Activated naive CD4-positive, alpha-beta T cell treated with anti-CD3 and anti-CD28 coated beads for 36 hours (primary cell): ENCODE measurements at places on chromosomes 7 and 10.

- DNase-seq, result no peak
Measured at GRCh38 chr7:94452239-94452638, 57.4 kb upstream of the CASD1 start.

- DNase-seq, result no peak
Measured at GRCh38 chr10:1241322-1241890, 185.2 kb downstream of the WDR37 start.

DNA sequence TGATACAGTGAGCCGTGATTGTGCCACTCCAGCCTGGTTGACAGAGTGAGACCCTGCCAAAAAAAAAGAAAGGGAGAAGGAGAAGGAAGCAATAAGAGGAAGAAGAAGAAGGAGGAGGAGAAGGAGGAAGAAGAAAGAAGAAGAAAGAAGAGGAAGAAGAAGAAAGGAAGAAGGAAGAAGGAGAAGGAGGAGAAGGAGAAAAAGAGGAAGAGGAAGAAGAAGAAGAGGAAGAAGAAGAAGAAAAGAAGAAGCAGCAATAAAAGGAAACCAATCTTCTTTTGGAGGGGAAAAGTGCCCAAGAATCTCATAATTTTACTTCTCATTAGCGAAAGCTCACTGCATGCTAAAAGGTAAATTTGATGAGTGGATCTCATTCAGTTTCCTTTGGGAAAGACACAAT lies 85.7 kb upstream of the GLCCI1 start:
- DNase-seq, result no peak

- DNase-seq, result no peak
Measured at GRCh38 chr10:27461312-27461711, 42.8 kb upstream of the RAB18 start.

GRCh38 chr10:35501923-35502322 lies 103.2 kb upstream of the GJD4 start:
- DNase-seq, result no peak

- DNase-seq, result peak; percentile 80
Measured at GRCh38 chr7:74658178-74659004, 873 bp downstream of the GTF2I start.

DNA sequence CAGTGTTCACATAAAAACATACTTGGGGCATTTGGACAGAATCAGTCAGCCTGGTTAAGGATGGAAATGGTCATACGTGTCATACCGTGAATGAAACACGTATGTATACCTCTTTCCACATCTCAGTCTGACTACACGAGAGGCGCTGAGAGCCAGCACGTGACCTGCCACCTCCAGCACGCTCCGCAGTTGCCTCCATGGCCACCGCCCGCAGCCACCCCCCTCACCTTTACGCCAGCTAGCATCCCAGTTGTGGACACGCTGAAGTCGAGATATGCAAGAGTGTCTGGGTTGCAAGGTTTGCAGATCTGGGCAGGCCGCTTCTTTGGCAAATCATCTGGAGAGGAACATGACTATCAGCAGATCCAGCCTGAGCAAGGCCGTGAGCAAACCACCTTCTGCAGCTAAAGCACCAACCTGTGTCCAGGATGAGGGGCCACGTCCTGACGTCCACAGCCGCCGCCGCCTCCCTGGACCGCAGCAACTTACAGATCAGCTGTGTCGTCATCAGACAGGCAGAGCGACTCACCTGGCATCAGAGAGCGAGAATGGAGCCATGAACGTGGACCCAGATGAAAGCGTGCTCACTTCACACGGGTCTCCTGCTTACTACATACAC lies 209.4 kb downstream of the ZMYND11 start:
- DNase-seq, result no peak

GRCh38 chr10:111297351-111297848 lies 220.6 kb downstream of the ADRA2A start:
- DNase-seq, result no peak

DNA sequence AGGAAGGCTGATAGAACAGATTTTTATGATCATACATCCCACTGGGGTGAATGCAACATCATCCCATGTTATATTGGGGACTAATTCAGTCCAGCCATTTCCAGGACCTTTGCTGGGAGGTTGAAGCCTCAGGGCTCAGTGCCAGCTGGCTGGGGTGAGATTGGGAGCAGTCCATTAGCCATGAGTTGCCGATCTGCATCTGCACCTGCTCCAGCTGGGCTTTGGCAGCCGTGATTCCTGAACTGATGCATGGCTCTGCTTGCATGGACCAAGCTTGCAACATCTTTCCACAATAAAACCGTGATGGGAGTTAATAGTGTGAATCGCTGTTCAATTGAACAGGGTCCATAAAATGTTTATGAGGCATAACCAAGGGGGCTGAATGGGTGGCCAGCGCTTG lies 346.9 kb downstream of the TYW1 start:
- no peak for DNase-seq

GRCh38 chr10:68666280-68666760 lies 54.7 kb upstream of the CCAR1 start:
- DNase-seq, result no peak

- DNase-seq, result no peak
Measured at GRCh38 chr10:86250399-86250798, 116.2 kb downstream of the GRID1 start.

DNA sequence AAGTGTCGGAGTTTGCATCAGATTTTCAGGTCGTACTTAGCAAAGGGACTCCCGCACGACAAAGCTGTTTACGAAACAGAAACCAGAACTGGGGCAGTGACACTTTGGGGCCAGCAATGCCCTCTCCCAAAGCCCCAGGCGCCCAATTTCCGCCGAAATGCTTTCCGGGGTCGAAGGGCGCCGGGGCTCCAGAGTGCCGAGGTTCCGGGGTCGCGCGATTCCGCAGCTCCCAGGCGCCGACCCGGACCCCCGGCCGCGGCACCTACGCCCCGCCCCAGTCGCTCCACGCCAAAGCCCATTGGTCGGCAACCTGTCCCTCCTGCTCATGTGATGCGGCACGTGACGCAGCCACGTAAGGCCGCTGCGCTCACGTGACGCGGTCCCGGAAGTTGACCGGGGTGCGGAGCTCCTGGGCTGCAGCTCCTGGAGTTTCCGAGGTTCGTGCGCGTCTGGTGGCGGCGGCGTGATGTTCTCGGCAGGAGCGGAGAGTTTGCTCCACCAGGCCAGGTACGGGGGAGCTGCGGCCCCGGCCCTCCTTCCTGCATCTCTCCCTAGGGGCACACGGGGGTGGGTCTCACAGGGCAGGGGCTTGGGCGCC lies at the start of gene AP5Z1:
Gene AP5Z1, plus strand, starts transcription at position 374 of the 598 bp plus-strand sequence. Its CDS starts 93 bp downstream, at position 467.
- DNase-seq, result peak; percentile 94

- DNase-seq, result no peak
Measured at GRCh38 chr7:132076301-132077035, 499.8 kb downstream of the PLXNA4 start.

DNA sequence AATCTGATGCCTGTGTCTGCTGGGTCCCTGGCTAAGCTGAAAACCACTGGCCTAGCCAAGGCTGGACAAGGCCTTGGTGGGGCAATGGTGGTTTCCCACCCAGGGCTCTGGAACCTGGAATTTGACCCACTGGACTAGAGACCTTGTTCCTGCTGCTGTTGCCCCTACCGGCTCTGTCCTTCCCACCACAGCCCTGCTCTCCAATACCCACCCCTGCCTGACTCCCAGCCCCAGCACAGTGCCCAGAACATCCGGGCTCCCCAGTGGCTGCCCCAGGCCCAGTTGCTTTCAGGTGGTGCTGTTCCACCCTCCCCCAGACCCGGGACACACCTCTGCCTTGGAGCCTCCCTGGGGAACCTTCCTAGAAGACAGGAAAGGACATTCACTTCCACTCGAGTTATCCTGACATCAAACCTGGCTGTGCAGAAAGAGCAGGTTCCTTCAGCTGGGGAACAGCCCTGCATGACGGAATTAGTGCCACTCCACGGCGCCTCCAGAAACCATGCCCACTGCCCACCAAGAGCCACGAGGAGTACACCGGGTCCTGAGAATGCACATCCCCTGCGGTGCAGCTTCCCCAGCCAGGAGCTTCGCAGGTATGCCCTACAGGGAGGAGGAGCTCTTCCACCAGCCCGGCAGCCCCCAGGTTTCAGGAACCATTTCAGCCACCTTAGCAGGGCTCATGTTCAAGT lies 152.8 kb downstream of the OAT start:
- no peak for DNase-seq

- DNase-seq, result peak; percentile 1
Measured at GRCh38 chr10:86653379-86653778, 968 bp upstream of the OPN4 start.

DNA sequence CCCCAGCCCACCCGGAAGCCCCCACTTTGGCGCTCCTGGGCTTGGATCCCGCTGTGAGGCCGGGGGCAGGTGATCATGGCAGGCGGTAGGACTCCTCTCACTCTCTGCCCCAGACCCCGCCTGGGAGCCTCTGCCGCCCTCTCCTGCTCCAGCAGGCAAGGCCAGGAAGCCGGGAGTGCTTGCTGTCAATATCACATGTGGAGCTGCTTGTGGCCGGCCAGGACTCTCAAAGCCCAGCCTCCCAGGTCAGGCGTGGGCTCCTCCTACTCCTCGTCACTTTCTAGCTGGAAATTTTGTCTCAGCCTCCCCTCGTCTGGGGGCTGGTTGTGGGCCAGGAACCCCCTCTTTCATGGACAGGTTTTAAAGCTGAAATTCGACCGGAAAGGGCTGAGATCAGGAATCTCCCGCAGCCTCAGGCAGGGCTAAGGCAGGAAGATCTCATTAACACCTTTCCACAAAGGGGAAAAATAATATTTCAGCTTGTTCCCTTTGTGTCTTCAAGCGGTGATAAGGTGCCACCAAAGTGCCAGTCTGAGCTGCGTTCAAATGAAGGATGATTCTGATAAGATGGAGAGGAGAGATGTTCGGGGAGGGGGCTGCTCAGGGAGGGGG lies 273.6 kb upstream of the PODXL start:
- DNase-seq, result no peak

DNA sequence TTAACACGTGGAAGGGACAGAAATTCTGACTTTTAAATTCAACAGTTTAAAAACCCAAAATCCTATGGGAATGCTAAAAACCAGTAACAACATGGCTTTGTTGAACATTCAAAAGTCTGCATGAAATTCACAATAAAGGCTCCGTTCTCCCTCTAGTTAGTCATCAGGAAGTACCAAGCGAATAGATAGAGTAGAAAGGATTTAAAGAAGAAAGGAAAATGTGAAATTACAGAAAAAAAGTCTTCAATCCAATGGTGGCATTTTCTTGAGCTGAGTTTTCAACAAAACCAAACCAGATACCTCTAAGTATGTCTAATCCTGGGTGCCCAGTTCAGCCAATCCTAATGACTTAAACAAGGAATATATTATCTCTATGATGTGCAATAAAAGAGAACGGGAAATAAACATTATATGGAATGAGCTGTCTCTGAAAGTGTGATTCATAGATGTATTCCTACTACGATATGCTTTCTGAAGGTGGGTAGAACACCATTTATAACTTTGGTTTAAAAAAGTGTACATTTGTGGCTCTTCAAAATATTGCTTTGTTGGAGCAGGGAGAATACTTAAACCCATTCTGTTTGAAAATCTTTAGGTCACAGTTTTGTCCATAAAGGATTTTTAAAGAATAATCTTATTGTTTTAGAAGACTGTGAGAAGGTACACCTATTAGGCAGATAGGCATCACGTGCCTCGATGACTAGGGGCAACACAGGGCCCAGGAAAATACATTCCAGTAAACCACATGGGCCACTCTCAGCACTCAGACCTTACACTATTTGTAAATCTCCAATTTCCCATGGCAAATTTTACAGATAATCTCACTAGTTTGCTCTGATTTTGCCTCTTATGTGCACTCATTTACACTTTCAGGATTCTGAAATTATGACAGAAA lies 87.7 kb downstream of the CUBN start:
- no peak for DNase-seq

GRCh38 chr7:117997862-117998825 lies 124.9 kb upstream of the CTTNBP2 start:
- DNase-seq, result no peak

GRCh38 chr7:45060295-45060694 lies 28.5 kb downstream of the NACAD start:
- no peak for DNase-seq

- no peak for DNase-seq
Measured at GRCh38 chr10:126270111-126270510, 118.2 kb downstream of the ADAM12 start.

- DNase-seq, result no peak
Measured at GRCh38 chr7:30934732-30935568, 23.3 kb downstream of the AQP1 start.

GRCh38 chr10:115051216-115051615 lies 41.9 kb upstream of the ATRNL1 start:
- no peak for DNase-seq

DNA sequence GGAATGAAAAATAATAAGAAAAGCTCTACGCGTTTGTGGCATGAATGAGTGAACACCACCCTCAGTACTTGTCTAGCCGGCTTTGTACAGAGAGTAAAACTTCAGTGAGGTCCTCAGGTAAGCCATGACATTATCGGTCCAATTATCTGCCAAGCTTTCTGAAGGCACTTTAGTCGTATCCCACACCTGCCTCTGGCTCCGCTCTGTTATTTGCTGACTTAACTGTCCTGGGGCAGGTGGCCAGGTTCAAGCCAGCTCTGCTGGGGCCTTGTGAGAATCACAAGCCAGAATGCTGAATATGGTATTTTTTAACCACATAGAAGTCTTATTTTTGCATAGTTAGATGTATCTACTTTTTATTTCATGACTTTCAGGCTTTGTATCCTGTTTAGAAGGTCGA lies 66.0 kb upstream of the FHIP2A start:
- no peak for DNase-seq

DNA sequence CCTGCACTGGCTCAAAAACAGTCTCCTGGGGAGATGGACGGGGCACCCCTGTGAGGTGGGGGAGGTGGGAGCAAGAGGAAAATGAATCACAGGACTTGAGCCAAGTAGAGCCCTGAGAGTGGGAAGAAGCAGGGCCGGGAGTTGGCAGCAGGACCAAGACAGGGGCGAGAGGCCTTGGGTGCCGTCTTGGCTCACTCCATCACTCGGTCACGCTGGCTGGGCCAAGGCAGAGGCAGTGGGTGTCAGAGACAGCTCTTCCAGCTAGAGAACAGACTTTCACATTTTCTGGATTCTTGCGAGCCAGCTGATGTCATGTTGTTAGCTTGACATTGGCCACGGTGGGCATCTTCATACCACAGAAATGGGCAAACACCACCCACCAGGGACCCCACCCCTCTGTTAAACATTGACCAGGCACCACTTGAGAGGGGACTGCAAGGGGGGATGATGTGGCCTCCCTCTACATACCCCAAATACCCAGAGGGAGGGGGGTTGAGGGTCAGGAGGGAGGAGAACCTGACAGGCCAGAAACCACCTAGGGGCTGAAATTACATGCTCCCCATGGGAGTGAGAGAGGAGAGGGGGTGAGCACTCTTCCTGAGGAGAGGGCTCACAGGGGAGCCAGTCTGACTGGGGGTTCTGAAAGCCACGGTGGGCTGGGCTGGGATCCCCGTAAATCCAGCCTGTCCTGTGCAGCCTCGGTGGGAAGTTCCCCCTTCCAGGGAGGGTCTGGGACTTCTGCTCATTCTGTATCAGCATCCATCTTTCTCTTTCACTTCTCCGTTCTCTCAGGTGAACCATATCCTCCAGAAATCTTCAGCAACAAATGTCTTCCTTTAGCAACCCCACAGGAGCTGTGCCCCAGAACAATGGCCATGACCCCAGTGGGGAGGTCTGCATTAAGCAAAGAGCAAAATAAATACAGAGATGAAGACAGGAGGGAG lies 19.6 kb downstream of the CAMK2B start:
- peak; percentile 1 for DNase-seq

- DNase-seq, result no peak
Measured at GRCh38 chr7:122951006-122951405, 44.5 kb downstream of the TAS2R16 start.
